GM13976 (cell line): ENCODE measurements at places on chromosomes 11 and 22.

GRCh38 chr22:41766476-41766875 lies 34.0 kb upstream of the CCDC134 start:
- DNase-seq = no peak

- no peak for DNase-seq
These were observed 26.0 kb downstream of the FDX1 start for GRCh38 chr11:110455718-110456117.

GRCh38 chr11:75275581-75275980 lies 35.0 kb downstream of the TPBGL start:
- no peak for DNase-seq

- DNase-seq = no peak
These were observed 2.9 kb upstream of the NNMT start for GRCh38 chr11:114293201-114293711.

DNA sequence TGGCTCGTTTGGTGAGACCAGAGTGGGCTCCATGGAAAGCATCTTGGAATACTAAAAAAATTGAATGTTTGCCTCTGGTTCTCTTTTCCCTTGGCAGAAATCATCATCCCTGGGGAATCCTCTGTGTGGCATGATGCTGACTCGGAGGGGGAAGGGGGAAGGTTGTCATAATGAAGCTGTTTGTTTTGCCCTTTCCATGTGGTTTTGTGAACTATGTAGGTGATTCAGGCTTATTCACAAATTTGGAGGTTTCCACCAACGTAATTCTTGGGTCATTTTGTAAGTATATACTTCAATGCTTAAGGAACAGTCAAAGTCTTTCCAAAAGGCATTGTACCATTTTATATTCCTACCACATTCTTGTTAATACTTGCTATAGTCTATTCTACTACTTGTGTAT lies 754.0 kb upstream of the FAT3 start:
- no peak for DNase-seq

DNA sequence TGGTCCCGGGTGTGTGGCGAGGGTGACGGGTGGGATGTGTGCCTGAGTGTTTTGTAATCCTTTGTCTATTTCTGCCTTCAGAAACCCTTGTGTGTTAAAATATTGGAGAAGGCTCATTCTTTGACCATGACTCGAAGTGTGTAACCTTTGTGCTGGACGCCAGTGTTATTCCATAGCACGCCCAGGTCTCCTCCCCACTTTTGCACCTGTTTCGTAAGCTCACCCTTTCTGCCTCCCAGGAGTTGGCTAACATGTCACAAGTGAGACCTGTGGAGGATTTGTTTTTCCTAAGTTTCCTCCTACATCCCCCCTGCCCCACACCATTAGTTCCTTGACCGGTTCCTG lies 382 bp downstream of the C11orf54 start:
- no peak for DNase-seq

DNA sequence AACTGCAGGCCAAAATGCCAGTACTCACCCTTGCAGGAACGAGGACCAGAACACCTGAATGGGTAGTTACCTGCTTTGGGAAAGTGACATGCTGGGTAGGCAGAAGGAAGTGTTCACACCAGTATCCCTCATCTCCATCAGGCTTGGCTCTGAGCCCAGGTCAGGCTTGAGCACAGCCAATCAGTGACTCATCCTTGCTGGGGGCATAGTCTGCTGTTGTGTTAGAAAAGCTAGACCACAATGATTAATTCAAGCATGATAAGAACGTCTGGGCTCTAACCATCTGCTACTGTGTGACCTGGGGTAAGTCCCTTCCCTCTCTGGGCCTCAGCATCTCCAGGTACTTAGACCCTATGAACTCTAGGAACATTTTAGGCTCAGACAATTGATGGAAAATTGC lies 450.4 kb downstream of the MIAT start:
- no peak for DNase-seq

GRCh38 chr22:27029584-27030130 lies 372.3 kb downstream of the MIAT start:
- no peak for DNase-seq

- DNase-seq = peak; percentile 84
These were observed 109.8 kb downstream of the BCR start for GRCh38 chr22:23289851-23290724.
